Breast epithelium (tissue), 4 donors: ENCODE measurements at places on chromosomes 1 and 21. TPM values are rescaled to one million over a fixed set of nuclear protein-coding genes. Genes with fewer than 3 reads are reported as not detected.

- no peak overlapping the region for H3K4me3 ChIP-seq
- H3K27ac ChIP-seq, result peak overlapping the region; percentile 56
- no peak for DNase-seq
- H3K27me3 ChIP-seq, result no peaks in the 10 kb centered on the region
- no peaks in the 10 kb centered on the region for H3K36me3 ChIP-seq
Observed at GRCh38 chr1:14522077-14522925, 76.2 kb upstream of the KAZN start.

GRCh38 chr1:31501505-31501904, 74.8 kb upstream of the TINAGL1 start:
- no peak for DNase-seq
- H3K4me1 ChIP-seq, result no peaks in the 10 kb centered on the region
- no peaks in the 10 kb centered on the region for H3K27me3 ChIP-seq
- H3K27ac ChIP-seq, result no peak overlapping the region
- H3K4me3 ChIP-seq, result no peak overlapping the region

DNA sequence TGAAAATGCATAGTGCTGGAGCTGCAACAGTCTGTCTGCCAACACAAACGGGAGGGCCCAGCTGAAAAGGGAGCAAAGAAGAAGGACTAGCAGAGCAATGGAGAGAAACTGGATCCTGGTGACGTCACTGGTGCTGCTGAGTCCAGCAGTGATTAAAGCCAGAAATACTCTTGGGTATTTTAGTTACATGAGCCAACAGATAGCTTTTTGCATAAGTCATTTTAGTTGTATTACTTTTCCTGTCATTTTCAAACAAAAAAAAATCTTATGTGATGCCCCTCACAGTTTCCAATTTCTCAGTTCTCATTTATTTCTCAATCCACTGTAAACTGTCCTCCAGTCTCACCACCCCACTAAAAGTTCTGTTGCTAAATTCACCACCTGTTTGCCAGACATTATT, 38.7 kb upstream of the NEK7 start:
- H3K4me1 ChIP-seq, result no peaks in the 10 kb centered on the region
- no peak overlapping the region for H3K27ac ChIP-seq
- no peak overlapping the region for H3K4me3 ChIP-seq
- DNase-seq, result no peak
- H3K27me3 ChIP-seq, result no peaks in the 10 kb centered on the region

DNA sequence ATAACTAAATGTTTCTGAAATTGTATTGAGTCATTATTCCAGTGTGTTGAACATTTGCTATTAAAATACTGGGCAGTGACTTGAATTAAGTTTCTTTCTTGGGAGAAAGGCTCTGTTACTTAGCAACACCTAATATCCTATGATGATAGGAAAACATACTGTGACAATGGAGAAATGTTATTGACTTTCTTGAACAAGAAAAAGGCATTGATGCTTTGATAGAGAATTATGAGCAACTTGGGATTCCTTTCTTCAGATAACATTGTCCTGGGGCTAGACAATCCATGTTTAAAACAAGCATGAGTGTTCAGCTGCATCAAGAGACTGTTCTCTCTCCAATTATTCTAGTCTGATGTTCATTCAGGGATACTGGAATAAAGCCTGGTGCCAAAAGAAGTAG, 215.9 kb upstream of the L1TD1 start:
- no peak overlapping the region for H3K27ac ChIP-seq
- H3K4me1 ChIP-seq, result no peaks in the 10 kb centered on the region
- H3K4me3 ChIP-seq, result no peak overlapping the region
- no peaks in the 10 kb centered on the region for H3K36me3 ChIP-seq

The MOV10 gene
- total RNA-seq, result 52.2 TPM
